ENCODE measurements at places on chromosomes 1 and 21.
A peak's percentile ranks its signal among the peaks of the same experiment; 100 is the strongest.

DNA sequence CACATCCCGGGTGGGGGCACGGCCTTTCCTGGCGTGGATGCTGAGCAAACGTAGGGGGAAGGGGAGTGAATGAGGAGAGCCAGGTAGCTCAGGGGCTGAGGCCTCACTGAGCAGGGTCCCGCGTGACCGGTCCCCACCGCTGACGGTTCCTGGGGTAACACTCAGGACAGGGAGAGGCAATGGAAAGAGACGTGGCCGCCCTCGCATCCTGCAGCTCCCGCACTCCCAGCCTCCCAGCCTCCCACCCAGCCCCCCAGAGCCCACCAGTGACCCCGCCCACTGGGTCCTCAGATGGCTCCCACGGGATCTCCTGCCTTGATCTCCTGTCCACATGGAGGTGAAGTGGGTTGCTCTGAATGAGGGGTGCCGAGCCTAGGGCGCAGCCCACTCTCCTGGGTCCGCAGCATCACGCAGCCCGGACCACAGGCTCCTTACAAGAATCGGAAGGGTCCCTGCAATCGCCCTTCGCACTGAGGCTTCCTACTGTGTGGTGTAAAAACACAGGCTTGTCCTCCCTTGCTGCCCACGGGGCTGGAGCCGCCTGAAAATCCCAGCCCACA, 2.4 kb downstream of the TSPEAR start:
- no peak for DNase-seq

- no peak for DNase-seq
These were observed 41.0 kb upstream of the CD5L start for GRCh38 chr1:157882580-157882979.

- DNase-seq: no peak
These were observed 165.0 kb upstream of the IRF2BP2 start for GRCh38 chr1:234774971-234775370.

DNA sequence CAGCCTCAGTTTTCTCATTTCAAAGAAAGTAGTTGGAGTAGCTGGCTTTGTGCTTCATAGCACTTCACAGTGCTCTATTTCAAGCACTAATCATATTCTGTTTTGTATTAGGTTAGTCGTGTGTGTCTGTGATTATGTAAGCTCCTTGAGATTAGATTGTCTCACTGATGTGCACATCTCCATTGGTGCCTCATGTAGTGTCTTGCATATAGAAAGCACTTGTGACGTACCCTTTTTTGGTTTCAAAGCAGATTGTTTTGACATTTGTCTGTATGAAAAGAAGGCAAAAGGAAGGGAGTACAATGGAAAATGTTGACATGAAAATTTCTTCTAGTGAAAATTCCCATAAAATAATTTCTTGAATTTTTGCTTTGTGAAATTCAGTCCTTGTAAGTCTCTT, 13.9 kb downstream of the BTBD8 start:
- no peak for DNase-seq

DNA sequence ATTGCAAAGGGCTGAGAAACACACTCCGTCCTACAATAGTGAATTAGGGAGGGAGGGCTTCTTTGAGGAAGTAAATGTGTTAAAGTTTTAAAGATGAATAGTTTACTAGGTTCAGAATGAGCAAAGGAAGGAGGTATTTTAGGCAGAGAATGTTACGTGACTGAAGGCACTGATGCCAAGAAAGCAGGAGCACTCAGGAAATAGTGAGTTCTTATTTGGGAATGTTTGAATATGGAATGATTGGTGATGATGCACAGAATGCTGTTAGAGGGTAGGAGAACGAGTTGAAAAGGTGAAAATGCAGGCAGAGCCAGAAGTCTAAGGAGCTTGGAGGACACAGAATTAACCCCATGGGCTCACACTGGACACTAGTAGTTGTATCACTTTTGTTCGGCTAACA, 108.0 kb downstream of the NRIP1 start:
- peak; percentile 46 for DNase-seq
